Tibial nerve (tissue), 4 donors: ENCODE measurements at places on chromosomes 13 and 19.

- DNase-seq = no peak
These were observed 11.9 kb upstream of the GNA15 start for GRCh38 chr19:3123956-3124355.

DNA sequence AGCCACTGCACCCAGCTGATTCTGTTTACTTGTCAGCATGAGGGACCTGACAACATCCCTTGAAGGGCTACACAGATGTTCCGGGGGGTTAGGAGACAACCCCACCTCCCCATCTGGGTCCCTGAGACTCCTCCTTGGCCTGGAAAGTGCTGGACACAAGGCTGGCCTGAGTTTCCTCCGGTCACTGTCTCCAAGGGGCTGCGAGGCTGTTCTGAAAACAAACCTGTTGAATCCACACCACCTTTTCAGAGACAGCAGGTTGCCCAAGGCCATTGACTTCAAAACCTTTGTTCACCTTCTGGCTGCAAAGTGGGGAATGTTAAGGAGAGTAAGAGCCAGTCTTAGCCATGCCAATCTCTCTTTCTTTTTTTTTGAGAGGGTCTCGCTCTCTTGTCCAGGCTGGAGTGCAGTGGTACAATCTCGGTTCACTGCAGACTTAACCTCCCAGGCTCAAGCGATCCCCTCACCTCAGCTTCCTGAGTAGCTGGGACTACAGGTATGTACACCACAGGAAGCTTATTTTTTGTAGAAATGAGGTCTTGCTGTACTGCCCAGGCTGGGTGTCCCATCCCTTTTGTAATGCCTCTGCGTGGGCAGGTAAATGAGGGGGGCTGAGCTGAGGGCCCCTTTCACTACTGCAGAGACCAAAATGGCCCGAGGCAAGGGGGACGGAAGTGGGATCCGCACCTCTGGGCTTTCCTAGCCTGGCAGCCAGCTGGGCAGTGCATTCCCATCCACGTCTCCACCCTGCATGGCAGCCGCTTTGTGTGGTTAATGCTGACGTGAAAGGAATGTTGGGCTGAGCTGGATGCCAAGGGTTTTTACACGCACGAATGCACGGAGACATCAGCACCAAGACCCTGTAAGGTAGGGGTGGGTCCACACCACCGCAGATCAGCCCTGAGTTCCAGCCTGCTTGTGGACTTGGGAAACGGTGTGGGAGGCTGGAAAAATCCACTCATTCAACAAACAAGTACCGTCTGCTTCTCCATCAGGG lies 1.9 kb upstream of the ZNF628 start:
- no peak for DNase-seq

- DNase-seq = peak; percentile 55
These were observed 57.1 kb downstream of the ALOX5AP start for GRCh38 chr13:30792285-30793000.

GRCh38 chr13:105050686-105051085 lies 1484.8 kb downstream of the EFNB2 start:
- DNase-seq = no peak

DNA sequence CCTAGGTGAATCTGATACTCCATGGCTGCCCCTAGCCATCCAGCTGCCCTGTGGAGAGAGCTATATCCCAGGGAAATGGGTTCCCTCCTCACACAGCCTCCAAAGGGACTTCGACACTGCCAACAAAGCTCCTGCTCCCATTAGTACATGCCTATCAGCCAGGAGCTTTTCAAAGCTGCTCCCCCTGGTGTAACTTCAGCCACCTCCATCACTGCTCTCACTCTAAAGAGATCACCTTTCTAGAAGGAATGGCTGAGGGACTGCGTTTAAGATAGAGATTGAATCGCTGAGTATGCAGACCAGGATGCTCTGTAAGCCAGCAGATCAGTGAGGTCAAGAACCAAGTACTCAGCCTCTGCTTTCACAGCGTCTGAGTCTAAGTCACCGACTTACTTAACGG lies 213.7 kb downstream of the NALCN start:
- no peak for DNase-seq

GRCh38 chr19:51794885-51795490 lies at the start of gene FPR3:
TSS of gene FPR3 (plus strand) at chr19:51795157. CDS start at chr19:51823749, 28,592 bp downstream.
- DNase-seq = no peak

DNA sequence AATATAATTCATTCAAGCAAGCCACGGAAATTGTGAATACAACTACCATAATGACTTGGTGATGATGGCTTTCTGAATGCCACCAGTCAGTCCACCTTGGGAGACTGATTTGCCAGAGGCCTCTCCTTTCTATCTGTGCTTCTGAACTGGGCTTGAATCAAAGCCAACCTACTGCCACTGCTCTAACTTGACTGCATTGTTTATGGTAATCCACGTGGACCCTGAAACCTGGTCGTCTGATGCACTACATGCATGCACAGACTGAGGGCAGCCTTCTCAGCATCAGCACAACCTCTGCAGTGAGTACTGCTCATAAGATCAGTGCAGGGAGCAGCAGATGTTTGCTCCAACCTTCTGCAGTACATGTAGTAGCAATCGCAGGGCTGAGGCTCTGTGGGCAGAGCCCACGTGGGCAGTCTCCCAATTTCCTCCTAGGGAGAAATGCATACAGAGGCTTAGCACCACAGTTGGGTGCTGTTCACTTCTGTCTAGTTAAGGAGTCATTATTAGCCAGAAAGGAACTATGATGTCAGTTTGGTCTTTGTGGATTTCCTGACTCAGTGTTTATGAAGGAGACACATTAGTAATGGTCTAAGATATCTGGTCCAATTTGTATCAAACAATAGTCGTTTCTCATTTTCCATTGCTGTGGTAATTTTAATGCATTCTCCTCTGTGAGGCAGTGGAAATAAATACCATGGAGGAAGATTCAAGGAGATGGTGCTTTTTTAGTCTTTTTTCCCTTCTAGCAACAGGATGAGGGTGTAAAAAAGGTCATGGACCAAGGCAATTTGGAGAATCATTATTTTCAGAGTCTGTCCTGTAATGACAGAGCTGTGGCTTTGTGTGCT lies 82.5 kb downstream of the AKAP11 start:
- DNase-seq = no peak

GRCh38 chr19:2164020-2164998 lies 576 bp downstream of the DOT1L start:
- no peak for DNase-seq

GRCh38 chr19:10858204-10858828 lies 10.1 kb downstream of the C19orf38 start:
- DNase-seq = no peak

GRCh38 chr19:34651747-34652146 lies 25.2 kb downstream of the SCGB2B2 start:
- DNase-seq = no peak

DNA sequence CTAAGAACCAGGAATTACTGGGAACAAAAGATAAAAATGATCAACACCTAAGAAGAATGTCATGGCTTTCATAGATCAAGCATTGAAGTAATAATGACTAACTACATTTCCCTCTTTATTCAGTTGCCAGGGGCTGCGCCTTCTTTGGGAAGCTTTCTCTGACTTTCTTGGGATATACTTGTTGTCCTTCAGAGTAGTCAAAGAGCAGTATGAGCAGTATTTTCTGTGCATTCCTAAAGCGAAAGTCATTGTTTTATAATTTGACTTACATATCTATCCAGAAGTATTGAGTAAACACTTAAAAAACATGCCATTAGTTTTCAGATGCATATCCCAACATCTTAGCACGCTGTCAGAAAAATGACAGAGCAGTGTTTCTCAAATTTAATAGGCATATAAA lies 2412.4 kb downstream of the PCDH9 start:
- no peak for DNase-seq

DNA sequence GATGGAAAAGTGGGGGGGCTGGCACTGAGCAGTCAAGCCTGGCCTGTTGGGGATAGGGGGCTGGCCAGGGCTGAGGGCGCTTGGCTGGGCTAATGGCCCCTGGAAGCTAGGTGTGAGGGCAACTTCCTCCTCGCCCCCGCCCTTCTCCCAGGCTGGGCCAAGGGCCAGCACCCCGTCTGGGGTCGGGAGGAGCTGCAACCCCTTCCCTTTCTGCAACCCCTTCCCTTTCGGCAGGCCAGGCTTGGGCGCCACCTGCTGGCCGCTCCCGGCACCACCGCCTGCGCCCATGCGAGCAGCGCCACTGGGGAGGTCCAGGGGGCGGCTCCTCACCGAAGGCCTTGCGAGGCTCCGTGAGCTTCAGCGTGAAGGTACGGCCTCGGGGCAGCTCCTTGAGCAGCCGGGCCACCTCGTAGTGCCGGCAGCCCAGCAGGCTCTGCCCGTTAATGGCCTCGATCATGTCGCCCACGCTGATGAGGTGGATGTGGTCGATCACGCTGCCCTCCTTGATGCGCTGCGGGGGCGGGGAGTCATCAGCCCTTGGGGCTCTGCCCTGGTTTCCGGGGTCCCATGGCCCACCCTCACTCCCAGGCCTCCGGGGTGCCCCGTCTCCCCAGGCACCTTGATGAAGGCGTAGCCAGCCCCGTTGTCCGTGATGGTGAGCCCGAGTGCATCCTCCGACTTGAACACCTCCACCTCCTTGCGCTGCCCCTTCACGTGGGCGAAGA lies 5.0 kb upstream of the PTGER1 start:
- DNase-seq = no peak

GRCh38 chr13:79365981-79366380 lies 40.1 kb downstream of the RBM26 start:
- DNase-seq = no peak

- DNase-seq = no peak
These were observed 44.3 kb downstream of the ZMYM2 start for GRCh38 chr13:20002787-20003186.

GRCh38 chr19:9848060-9848459 lies 12.9 kb downstream of the PIN1 start:
- no peak for DNase-seq

GRCh38 chr13:38419312-38419873 lies 69.7 kb downstream of the UFM1 start:
- no peak for DNase-seq

DNA sequence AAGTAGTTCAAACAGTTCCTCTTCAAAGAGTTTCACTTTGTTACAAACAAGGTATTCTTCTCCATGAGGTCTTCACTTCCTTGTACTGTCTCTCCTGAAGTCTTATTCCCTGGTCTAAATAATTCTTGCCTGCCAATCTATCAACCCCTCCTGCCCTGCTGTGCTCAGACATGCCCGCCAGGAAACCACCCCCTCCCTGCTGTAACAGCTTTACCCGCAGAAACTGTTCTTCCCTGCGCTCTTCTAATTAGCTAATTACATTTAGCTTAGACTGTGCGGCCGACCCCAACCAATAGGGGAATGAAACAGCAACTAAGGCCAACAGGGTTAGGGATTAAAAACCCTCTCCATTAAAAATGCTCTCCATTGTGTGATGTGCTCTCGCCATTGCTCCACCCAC lies 46.7 kb downstream of the ZNF846 start:
- DNase-seq = no peak

- no peak for DNase-seq
These were observed 365.9 kb downstream of the FGF14 start for GRCh38 chr13:102035969-102036368.
